ENCODE measurements at places on chromosomes 16 and 17. TPM values are rescaled to one million over a fixed set of nuclear protein-coding genes. Genes with fewer than 3 reads are reported as not detected.

The DNAH17 gene
- total RNA-seq, result under 0.01 TPM

DNA sequence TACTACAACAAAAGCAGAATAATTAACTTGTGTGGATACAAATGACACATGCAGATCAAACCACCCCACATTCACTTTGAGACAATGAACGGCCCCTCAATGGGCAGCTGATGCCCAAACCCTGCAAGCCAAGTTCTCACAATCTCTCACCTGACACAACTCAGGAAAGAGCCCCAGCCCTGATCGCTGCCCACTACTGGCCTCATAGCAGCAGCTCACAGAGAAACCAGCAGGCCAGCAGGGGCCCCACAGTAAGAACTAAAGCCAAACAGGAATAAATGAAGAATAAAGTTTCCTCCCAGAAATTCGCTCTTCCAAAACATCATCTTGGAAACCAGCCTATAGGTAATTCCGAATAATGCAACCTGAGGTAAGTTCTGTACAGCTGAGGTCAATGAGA lies 7.7 kb downstream of the AKTIP start:
- no peak for DNase-seq

DNA sequence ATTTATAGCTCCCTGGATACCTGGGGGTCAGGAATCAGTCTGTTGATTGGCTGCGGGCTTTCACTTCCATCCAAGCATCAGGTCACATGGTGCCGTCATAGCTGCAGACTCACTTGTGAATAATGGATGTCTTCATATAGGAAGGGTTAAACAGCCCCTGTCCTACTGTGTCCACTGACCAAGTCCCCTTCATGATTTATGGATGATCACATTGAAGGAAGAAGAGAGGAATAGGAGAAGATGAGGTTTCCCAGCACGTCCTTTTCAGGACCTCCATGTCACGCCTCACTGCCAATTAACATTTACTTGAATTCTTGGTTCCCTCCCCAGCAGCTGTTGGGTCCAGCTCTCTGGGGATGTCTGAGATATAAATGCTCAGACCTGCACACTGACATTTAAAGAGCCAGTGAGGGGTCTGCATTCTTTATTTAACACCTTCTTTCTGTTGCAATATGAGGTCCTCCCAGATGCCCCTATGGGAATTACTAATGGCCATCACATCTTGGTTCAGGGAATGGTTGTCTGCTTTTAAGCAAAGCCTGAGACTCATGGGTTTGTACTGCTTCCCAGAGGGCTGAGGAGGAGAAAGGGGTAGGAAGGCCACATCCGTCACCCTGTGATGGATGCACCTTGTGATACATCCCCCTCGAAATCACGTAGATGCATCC lies 230.6 kb upstream of the HSBP1 start:
- no peak for DNase-seq

DNA sequence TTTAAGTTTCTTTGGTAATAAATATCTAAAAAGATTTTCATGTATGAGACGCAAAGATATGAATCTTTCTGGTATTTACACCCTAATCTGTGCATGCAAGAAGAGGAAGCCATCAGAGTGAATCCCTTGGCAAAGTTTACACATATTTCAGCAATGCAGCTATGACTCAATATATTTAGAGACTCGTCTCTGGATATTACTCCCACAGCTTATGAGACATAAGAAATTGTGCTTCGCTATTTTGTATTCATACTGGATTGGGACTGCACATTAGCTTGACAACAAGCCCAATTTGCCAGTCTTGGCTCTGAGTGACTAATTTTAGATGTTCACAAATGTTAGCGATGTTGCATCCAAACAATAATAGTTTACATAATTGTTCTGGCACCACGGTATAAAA lies 532.0 kb downstream of the CDH11 start:
- DNase-seq, result no peak

The AANAT gene
- total RNA-seq, result not detected

The ITGAD gene
- total RNA-seq, result not detected
